ENCODE measurements at places on chromosomes 2 and 18.
A peak's percentile ranks its signal among the peaks of the same experiment; 100 is the strongest.

- DNase-seq: no peak
Measured at GRCh38 chr18:74937291-74937690, 271.6 kb downstream of the PTGR3 start.

- DNase-seq: no peak
Measured at GRCh38 chr2:195445639-195446038, 211.4 kb upstream of the SLC39A10 start.

GRCh38 chr2:199946836-199947235 is 8.5 kb downstream of the TYW5 start:
- DNase-seq: no peak

DNA sequence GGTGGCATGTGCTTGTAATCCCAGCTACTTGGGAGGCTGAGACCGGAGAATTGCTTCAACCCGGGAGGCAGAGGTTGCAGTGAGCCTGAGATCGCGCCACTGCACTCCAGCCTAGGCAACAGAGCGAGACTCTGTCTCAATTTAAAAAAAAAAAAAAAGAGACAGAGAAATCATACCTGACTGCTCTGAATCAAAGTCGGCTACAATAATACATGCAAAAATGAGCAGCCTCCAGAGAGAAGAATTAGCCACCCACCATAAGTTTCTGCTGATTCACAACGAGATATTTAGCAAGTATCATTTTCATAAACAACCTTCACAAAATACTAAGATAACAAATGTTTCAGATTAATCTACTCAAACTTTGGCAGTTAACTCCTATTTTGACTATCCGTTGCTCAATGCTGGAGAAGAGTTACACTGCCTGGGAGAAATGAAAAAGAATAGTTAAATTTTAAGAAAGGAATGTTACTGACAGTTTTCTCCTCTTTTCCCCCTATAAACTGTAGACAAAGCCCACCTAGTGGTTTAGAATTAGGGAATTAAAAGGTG is 1.5 kb downstream of the OSBPL1A start:
- no peak for DNase-seq

DNA sequence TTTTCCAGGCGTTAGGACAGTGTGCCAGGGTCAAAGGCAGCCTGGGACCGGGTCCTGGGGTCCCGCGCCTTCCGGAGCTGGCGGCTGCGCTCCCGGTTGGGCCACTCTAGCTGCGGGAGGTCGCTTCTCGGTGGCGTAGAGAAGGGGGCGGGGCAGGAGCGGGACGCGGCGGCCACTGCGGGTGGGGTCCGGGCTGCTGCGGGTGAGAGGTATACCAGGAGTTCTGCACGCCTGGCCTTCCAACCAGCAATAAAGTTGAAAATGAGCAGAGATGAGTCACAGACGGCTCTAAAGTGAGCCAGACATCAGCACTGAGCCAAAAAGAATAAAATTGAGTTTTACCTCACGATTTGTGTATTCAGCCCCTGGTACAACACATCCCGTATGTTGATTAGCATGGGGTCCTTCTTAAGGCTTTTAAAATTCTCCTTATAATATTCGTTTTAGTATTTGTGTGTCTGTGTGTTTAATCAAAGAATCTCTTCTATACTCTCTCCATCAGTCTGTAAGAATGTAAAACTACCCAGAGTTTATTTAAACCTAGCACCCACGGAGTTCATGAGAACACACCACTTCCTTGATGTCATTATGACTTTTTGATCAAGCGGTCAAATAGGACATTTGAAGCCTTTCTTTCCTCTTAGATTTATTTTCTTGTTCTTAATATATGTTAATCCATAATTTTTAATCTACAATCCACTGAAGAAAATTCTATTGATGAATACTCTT is at the start of gene C1GALT1C1L:
Gene C1GALT1C1L, minus strand, starts transcription at position 108 of the 729 bp plus-strand sequence. Its CDS starts 107 bp downstream, at position 1.
- DNase-seq: peak; percentile 22

GRCh38 chr2:211055438-211055837 is 499.0 kb downstream of the CPS1 start:
- no peak for DNase-seq

DNA sequence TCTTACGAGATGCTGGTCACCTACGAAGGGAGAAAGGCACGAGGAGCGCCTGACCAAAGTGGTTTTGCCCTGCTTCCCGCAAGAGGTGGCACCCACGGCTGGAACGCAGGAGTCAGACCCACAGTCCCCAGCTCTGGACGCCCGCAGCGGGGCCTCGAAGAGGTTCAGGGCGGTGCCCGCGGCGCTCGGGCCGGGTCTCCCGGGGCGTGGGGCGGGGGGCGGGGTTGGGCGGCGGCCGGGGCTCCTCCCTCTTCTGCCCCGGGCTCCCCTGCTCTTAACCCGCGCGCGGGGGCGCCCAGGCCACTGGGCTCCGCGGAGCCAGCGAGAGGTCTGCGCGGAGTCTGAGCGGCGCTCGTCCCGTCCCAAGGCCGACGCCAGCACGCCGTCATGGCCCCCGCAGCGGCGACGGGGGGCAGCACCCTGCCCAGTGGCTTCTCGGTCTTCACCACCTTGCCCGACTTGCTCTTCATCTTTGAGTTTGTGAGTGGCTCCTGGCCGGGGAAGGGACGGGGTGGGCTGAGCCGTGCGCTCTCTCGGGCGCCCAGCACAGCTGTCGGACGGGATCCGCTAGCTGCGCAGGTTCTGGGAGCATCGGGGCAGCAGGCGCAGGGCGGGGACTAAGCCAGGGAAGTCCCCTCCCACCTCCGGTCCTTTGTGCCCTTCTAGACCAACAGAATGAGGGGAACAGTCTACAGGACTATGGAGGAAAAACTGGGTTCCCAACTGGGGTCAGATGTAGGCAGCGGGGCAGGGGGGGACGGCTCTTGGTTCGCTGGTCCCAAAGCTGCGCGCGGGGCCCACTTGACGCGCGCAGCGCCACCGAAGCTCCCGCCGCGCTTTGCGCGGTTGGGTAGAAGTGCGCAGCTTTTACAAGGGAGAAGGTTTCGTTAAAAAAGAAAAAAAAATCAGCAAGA is at the start of gene MAL:
Gene MAL, plus strand, starts transcription at position 303 of the 914 bp plus-strand sequence. Its CDS starts 85 bp downstream, at position 388.
- DNase-seq: peak; percentile 58

GRCh38 chr18:57122936-57123510 is 23.9 kb upstream of the BOD1L2 start:
- no peak for DNase-seq

DNA sequence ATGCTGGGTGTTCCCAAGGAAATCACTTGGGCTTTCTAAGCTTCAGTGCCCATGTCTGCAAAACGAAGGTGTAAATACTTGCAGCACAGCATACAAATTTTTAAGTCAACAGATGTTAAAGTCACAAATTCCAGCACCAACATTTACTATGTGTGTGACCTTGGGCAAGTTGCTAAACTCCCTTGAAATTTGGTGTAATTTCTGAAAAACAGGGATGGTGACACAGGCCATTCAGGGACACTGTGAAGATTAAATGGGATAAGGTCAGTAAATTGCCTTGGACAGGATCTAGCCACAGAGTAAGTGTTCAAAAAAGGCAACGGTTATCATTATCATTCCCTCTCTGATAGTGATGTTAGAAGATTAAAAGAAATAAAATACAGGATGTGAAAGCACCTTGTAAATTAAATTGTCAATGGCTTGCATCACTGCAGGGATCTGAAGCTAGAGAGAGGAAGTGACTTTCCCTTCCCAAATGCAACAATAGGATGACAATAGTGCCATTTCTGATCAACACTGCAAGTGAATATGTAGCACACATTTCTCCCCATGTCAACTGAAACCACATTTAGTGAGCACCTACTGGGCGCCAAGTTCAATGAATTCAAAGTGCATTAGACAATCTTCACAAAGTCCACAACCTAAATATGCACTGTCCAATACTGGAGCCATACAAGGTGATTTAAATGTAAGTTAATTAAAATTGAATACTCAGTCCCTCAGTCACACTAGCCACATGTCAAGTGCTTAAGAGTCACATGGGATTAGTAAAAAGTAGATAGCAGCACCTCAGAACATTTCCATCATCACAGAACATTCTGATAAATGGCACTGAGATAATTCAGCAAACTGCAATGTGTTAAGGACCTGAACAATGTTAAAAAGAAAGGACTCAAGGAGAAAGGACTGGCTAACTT is 81.2 kb downstream of the STK39 start:
- DNase-seq: no peak

DNA sequence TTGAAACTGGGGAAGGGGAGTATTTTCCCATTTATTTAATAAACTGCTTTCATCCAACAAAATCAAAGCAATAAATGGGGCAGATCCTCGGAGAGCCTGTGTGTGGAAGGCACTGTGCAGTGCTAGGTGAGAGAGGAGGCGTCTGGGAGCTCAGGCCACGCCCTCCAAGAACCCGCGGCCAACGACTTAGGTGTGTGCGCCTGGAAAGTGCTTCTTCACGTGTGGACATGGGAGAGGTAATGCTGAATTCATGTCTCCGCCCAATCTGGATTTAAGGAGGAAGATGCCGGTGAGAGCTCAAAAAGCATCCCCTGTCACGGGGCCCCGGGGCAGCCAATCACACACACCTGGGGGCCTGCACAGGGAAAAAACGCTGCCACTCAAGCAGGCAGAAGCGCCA is 77.4 kb downstream of the HDAC4 start:
- no peak for DNase-seq

GRCh38 chr18:48059455-48060010 is 129.1 kb upstream of the SMAD2 start:
- no peak for DNase-seq

DNA sequence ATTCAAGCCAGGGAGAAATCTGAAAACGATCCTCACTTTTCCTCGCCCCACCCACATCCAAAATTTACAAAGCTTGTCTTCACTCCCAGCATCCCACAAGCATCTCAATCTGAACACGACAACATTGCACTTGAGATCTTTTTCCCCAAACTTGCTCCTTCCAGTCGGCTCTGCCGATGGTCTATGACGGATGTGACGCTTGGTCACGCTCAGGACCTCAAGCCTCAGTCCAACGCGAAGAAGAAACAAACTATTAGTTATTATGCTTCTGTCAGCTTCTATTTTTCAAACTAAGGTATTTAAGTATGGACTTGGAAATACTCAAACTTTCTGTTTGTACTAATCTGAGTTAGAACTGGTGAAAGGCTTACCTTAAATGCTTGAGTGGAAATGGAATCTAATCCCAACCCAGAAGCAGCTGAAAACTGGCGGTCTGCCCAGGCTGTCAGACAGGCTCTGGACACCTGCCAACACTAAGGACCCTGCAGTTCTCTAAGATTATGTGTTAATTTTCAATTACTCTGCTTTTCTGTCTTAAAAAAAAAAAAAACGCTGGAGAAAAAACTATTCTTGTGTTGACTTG is 132.1 kb upstream of the DNMT3A start:
- DNase-seq: no peak

DNA sequence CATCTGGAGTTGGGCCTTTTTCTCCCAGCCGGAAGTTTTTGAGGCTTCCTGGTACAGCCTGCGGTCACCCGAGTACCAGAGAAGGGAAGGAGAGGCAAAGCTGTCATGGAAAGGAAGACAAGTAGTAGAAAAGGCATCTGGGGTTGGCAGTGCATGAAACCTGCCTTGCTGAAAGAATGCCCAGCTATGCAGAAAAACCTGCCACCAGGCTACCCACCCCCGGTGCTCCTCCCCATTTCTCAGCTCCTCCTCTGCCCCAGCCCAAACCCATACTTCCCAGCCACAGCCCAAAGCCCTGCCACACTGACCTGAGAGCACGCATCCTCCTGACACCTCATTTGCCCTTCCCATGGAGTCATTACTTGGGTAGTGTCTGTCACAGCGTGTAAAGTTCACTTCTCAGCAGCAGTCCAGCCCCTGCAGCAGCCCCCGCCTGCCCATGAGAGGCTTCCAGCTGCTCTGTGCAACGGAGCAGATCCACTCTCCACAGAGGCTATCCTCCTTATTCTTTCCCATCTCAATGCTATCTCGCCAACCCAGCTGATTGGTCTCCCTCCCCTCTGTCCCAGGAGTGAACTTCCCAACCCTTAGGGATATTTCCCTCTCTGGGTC is 40.4 kb upstream of the MAL start:
- no peak for DNase-seq

GRCh38 chr18:12113999-12114646 is 20.5 kb downstream of the ANKRD62 start:
- no peak for DNase-seq

- no peak for DNase-seq
Measured at GRCh38 chr2:23669413-23670244, 257.3 kb downstream of the ATAD2B start.

- DNase-seq: no peak
Measured at GRCh38 chr18:686339-687111, 25.9 kb downstream of the ENOSF1 start.
